ENCODE measurements at places on chromosomes 2 and 18.

DNA sequence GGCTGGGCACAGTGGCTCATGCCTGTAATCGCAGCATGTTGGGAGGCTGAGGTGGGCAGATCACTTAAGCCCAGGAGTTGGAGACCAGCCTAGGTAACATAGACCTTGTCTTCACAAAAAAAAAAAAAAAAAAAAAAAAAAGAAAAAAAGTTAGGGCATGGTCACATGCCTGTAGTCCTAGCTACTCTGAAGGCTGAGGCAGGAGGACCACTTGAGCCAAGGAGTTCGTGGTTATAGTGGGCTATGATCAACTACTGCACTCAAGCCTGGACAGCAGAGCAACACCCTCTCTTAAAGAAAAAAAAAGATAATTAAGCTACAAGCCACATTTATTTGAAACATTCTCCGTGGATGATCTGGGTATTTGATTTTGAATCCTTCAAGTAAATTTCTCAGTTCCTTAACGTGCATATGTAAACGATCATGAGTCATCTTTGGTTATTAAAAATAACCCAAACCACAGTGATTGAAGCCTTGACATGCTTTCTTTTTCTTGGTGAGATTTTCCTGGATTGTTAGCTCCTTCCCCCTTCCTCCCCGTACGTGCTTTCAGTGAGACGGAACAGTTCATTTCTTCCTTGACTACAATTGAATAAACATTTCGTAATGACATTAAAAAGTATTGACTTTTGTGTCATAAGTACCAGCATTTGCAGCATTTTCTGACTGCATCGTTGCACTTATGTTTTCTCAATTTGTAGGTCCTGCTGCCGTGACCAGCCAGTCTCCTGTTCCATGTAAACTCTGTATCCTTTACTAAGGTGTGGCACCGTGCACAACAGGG is 20.3 kb downstream of the RMC1 start:
- peak; percentile 36 for DNase-seq

- DNase-seq = no peak
Observed at GRCh38 chr2:112253261-112253815, 1.5 kb downstream of the ZC3H8 start.

DNA sequence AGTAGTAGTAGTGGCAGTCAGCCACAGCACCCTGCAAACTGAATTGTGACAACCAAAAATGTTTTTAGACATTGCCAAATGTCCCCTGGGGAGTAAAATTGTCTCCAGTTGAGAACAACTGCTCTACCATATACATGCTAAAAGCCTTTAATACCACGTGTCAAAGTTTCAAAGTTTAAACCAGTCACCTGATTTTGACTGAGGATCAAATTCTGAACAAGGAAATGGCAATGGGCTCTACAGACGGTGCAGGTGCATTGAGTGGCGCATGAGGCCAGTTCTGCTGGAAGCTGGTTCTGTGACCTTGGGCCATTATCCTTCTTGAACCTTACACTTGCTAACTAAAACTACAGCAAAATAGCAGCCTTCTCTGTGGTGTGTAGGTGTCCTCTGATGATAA is 85.0 kb downstream of the LIPG start:
- DNase-seq = no peak

- no peak for DNase-seq
Observed at GRCh38 chr2:84459944-84460429, 907 bp upstream of the SUCLG1 start.

DNA sequence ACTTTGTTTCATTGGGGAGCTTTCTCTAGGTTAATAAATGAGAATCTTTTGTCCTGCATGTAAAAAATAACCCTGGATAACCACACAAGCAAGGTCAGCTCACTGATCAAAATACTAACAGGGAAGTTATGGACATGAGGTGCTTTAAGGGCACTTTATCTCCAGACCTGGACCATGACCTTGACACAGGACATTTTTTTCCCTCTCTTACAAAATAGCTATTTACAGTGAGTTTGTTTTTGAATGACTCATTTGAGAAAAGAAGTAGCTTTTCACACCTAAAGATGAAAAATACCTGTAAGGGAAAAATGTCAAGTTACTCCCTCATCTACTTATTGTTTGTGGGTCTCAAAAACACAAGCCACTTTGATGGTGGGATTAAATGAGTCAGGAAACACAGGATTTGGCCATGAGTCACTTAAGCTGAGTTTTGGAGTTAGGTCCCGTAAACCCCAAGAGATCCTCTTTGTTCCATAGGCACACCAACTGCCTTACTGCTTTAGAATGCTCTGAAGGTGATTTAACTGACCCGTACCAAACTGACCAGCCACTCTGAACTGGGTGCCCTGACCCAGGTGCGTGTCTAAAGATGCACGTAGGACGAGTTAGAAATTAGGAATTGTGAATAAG is 479.3 kb upstream of the NXPH2 start:
- DNase-seq = peak; percentile 20

DNA sequence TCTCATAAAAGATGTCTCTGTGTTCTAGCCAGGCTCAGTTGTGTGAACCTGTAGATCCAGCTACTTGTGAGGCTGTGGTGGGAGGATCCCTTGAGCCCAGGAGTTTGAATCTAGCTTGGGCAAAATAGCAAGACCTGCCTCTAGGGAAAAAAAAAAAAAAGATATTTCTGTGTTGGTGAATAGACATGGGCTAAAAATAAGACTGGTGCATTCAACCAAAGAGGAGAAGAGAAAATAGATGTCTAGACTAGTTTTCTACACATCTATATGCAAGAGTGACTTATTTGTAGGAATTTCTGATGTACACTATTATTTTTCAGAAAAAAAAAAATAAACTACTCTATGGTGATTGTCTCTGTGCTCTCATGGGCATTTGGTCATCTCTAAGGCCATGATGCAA is 555.1 kb downstream of the BCL11A start:
- no peak for DNase-seq

DNA sequence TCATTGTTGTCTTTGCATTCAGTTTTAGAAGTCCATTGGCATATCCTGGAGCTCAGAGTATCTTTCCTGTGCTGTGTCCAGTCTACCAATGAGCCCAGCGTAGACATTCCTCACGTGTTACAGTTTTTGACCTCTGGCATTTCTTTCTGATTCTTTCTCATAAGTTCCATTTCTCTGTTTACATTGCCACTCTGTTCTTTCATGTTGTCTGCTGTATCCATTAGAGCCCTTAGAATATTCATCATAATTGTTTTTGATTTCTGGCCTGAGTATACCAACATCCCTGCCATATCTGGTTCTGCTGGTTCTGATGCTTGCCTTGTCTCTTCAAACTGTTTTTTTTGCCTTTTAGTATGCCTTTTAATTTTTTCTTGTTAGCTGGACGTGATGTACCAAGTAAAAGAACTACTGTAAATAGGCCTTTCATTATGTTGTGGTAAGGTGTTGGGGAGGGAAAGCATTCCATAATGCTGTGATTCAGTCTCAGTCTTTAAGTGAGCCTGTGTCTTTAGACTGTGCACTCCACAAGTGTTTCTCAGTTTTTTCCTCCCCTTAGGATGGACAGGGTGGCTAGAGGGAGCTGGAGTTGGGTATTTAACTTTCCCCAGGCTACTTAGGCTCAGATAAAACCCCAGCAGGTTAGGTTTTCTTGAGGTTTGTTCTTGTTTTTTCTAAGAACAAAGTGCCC is 35.6 kb downstream of the CEP192 start:
- DNase-seq = no peak

- no peak for DNase-seq
Observed at GRCh38 chr18:74062037-74062436, 85.6 kb downstream of the FBXO15 start.

GRCh38 chr2:62441421-62441820 is 64.6 kb downstream of the TMEM17 start:
- DNase-seq = no peak
